Upper lobe of right lung (tissue), 1 donor: ENCODE measurements at places on chromosomes 2 and 18.

- no peaks in the 10 kb centered on the region for H3K27me3 ChIP-seq
- H3K27ac ChIP-seq = peak overlapping the region; percentile 74
- peaks cover 16% of the 10 kb centered on the region for H3K4me1 ChIP-seq
- H3K4me3 ChIP-seq = no peak overlapping the region
- DNase-seq = peak; percentile 95
Observed at GRCh38 chr2:231701456-231702373, 6.6 kb upstream of the PTMA start.

- peaks cover 39% of the 10 kb centered on the region for H3K36me3 ChIP-seq
- peak overlapping the region; percentile 63 for H3K27ac ChIP-seq
- no peak for DNase-seq
- no peak overlapping the region for H3K4me3 ChIP-seq
- no peaks in the 10 kb centered on the region for H3K4me1 ChIP-seq
Observed at GRCh38 chr2:106114166-106114565, 79.9 kb downstream of the UXS1 start.

- H3K4me3 ChIP-seq = no peak overlapping the region
- no peaks in the 10 kb centered on the region for H3K4me1 ChIP-seq
- H3K27ac ChIP-seq = no peak overlapping the region
- H3K36me3 ChIP-seq = no peaks in the 10 kb centered on the region
- DNase-seq = no peak
Observed at GRCh38 chr2:5538772-5539171, 153.4 kb upstream of the SOX11 start.

DNA sequence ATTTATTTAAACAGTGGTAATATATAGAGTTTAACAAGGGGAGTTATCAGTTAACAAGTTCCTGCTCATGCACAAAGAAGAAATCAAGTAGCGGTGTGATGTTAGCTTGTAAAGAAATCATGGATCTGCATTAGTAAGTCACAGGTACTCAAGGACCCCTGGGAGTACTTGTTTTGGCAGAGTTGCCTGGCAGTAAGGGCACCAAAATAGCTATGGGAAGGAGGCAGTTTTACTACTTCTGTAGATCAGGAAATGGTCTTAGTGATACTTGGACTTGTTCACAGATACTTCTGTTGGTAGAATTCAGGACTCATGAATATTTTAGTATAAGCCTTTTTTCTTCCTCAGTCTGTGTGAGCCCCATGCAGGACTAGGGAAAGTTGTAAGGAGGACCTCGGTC is 107.3 kb upstream of the IL1R2 start:
- H3K4me1 ChIP-seq = no peaks in the 10 kb centered on the region
- H3K27ac ChIP-seq = no peak overlapping the region
- H3K36me3 ChIP-seq = peaks cover 57% of the 10 kb centered on the region
- H3K27me3 ChIP-seq = no peaks in the 10 kb centered on the region
- H3K4me3 ChIP-seq = no peak overlapping the region
- DNase-seq = no peak

GRCh38 chr18:49359732-49360444 is 100.6 kb downstream of the DYM start:
- H3K27me3 ChIP-seq = no peaks in the 10 kb centered on the region
- peaks cover 6% of the 10 kb centered on the region for H3K36me3 ChIP-seq
- no peak overlapping the region for H3K27ac ChIP-seq
- no peak for DNase-seq
- no peak overlapping the region for H3K4me3 ChIP-seq

- no peaks in the 10 kb centered on the region for H3K27me3 ChIP-seq
- DNase-seq = no peak
- H3K4me3 ChIP-seq = no peak overlapping the region
- H3K36me3 ChIP-seq = no peaks in the 10 kb centered on the region
Observed at GRCh38 chr18:59395226-59396175, 36.4 kb upstream of the LMAN1 start.

DNA sequence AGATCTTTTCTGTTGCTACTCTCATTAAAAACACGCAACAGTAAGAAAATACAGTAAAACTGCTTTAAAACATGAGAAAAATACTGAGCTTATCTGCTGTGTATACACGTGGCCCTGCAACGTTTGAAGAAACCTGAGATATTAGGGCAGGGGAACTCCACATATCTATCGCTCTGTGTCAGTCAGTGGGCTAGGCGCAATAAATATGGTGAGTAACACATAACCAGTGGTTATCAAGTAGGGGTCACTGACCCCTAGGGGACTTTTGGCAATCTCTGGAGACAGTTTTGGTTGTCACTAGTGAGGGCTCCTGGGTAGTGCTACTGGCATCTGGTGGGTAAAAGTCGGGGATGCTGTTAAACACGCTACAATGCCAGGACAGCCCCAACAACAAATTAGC is 14.9 kb downstream of the STAT1 start:
- no peaks in the 10 kb centered on the region for H3K27me3 ChIP-seq
- no peak for DNase-seq
- H3K36me3 ChIP-seq = peaks cover 100% of the 10 kb centered on the region
- H3K4me1 ChIP-seq = no peaks in the 10 kb centered on the region

GRCh38 chr18:7198326-7198725 is 32.6 kb upstream of the LRRC30 start:
- H3K27me3 ChIP-seq = no peaks in the 10 kb centered on the region
- H3K36me3 ChIP-seq = no peaks in the 10 kb centered on the region
- no peak overlapping the region for H3K4me3 ChIP-seq
- no peak for DNase-seq
- H3K27ac ChIP-seq = no peak overlapping the region

DNA sequence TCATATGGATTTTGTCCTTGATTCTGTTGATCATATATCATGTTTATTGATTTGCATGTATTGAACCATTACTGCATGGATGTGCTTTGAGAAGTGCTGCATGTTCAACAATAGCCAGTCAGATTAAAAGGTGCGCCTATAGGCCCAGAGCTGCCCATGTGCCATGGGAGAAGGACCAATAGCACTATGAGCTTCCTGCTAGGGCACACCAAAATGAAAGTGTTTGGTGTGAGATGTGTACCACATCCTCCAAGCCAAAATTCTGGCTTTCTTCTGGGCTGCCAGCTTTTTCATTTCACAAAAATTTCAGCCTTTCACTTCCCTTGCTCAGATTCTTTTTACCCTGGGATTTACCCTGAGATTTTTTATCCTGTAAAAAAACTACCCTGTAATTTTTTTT is 34.8 kb upstream of the MMADHC start:
- no peak for DNase-seq
- no peaks in the 10 kb centered on the region for H3K4me1 ChIP-seq
- H3K27ac ChIP-seq = no peak overlapping the region
- H3K4me3 ChIP-seq = no peak overlapping the region
- H3K36me3 ChIP-seq = no peaks in the 10 kb centered on the region

- H3K36me3 ChIP-seq = no peaks in the 10 kb centered on the region
- no peak overlapping the region for H3K4me3 ChIP-seq
- H3K27me3 ChIP-seq = no peaks in the 10 kb centered on the region
- H3K27ac ChIP-seq = no peak overlapping the region
Observed at GRCh38 chr18:48866028-48866733, 84.6 kb downstream of the SMAD7 start.

DNA sequence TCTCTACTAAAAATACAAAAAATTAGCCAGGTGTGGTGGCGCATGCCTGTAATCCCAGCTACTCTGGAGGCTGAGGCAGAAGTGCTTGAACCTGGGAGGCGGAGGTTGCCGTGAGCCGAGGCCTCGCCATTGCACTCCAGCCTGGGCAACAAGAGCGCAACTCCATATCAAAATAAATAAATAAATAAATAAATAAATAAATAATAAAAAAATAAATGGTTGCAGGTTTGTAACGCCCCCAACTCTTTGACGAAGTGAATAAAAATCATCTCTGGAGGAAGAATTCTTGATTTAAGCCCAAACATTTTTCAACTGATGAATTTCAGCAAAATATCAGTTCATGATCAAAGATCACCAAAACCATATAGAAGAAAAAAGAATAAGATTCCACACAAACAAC is 13.3 kb upstream of the CNRIP1 start:
- no peak for DNase-seq
- H3K27me3 ChIP-seq = no peaks in the 10 kb centered on the region
- H3K27ac ChIP-seq = no peak overlapping the region
- H3K4me3 ChIP-seq = no peak overlapping the region
- H3K4me1 ChIP-seq = no peaks in the 10 kb centered on the region
- no peaks in the 10 kb centered on the region for H3K36me3 ChIP-seq

- no peak overlapping the region for H3K4me3 ChIP-seq
- H3K4me1 ChIP-seq = peaks cover 35% of the 10 kb centered on the region
- DNase-seq = no peak
- no peaks in the 10 kb centered on the region for H3K27me3 ChIP-seq
- H3K36me3 ChIP-seq = no peaks in the 10 kb centered on the region
Observed at GRCh38 chr2:85269959-85270358, 57.8 kb downstream of the TGOLN2 start.

GRCh38 chr2:234022424-234022823 is 28.1 kb upstream of the SPP2 start:
- peaks cover 7% of the 10 kb centered on the region for H3K27me3 ChIP-seq
- no peaks in the 10 kb centered on the region for H3K36me3 ChIP-seq
- no peak overlapping the region for H3K4me3 ChIP-seq
- DNase-seq = no peak
